ENCODE measurements at places on chromosomes 3 and 15. TPM values are rescaled to one million over a fixed set of nuclear protein-coding genes. Genes with fewer than 3 reads are reported as not detected.
A peak's percentile ranks its signal among the peaks of the same experiment; 100 is the strongest.

TRIM42 gene
- polyA plus RNA-seq = not detected

LMAN1L gene
- 0.02 TPM for polyA plus RNA-seq

CLSTN2 gene
- polyA plus RNA-seq = 0.02 TPM

NRG4 gene
- not detected for polyA plus RNA-seq

GADL1 gene
- polyA plus RNA-seq = not detected

SLC38A3 gene
- 0.89 TPM for polyA plus RNA-seq

OR4M2 gene
- not detected for polyA plus RNA-seq

DNA sequence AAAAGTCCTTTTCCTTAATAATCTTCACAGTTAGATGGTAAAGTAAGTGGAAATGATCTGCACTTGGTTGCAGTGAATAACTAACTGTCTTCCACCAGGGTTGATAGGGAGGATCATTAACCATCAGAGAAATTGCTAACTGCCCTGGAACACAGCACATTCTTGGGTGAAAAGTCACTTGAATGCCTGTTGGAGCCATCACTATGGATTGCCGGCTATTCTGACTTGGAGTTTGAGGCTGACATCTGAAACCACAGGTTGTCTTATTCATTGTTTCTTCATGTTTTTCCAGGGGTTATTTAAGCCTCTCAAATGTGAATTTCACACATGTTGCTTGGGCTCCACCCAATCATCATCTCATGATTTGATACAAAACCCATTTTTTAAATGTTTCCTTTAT, 901.4 kb downstream of the MCTP2 start:
- no peaks in the 10 kb centered on the region for H3K4me1 ChIP-seq
- H3K27ac ChIP-seq = no peak overlapping the region
- no peaks in the 10 kb centered on the region for H3K36me3 ChIP-seq

- no peaks in the 10 kb centered on the region for H3K4me1 ChIP-seq
- no peaks in the 10 kb centered on the region for H3K27me3 ChIP-seq
- no peaks in the 10 kb centered on the region for H3K36me3 ChIP-seq
- no peak for DNase-seq
- H3K27ac ChIP-seq = no peak overlapping the region
These were observed 409.4 kb upstream of the FRG2C start for GRCh38 chr3:75254685-75255084.

DNA sequence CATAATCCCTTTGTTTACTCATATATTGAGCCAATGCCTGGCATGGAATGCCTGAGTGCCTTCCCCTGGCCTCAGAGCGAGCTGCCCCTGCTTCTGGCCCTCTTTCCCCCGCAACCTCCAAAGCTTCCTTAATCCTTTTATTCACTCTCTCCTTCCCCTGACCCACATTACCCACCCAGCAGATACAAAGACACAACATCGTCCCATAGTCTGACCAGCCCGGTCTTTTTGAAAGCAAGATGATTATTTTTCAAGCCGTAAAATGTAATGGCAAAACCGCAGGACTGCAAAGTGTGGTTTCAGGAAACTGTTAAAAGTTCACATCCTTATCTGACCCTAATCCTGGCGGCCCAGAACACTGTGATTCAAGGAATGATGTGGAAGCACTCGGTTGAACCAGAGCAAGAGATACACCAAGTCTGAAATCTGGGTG, 78.4 kb upstream of the LRTM1 start:
- no peak for DNase-seq
- no peak overlapping the region for H3K4me3 ChIP-seq
- H3K27ac ChIP-seq = no peak overlapping the region
- no peaks in the 10 kb centered on the region for H3K27me3 ChIP-seq
- no peaks in the 10 kb centered on the region for H3K36me3 ChIP-seq

GRCh38 chr15:73873889-73874511, 636 bp downstream of the TBC1D21 start:
- H3K36me3 ChIP-seq = no peaks in the 10 kb centered on the region
- no peak overlapping the region for H3K27ac ChIP-seq
- H3K4me1 ChIP-seq = no peaks in the 10 kb centered on the region
- no peaks in the 10 kb centered on the region for H3K27me3 ChIP-seq

GRCh38 chr3:72547183-72547582, 301.1 kb downstream of the SHQ1 start:
- no peaks in the 10 kb centered on the region for H3K27me3 ChIP-seq
- no peak overlapping the region for H3K4me3 ChIP-seq
- no peak for DNase-seq
- H3K36me3 ChIP-seq = no peaks in the 10 kb centered on the region
- peaks cover 4% of the 10 kb centered on the region for H3K4me1 ChIP-seq

- peaks cover 24% of the 10 kb centered on the region for H3K36me3 ChIP-seq
- DNase-seq = peak; percentile 34
- no peak overlapping the region for H3K4me3 ChIP-seq
- no peak overlapping the region for H3K27ac ChIP-seq
These were observed 112.5 kb downstream of the ADAMTS9 start for GRCh38 chr3:64575211-64575844.

- no peak for DNase-seq
- no peaks in the 10 kb centered on the region for H3K27me3 ChIP-seq
- H3K36me3 ChIP-seq = no peaks in the 10 kb centered on the region
- H3K4me1 ChIP-seq = no peaks in the 10 kb centered on the region
- no peak overlapping the region for H3K4me3 ChIP-seq
- H3K27ac ChIP-seq = no peak overlapping the region
These were observed 51.2 kb downstream of the MCTP2 start for GRCh38 chr15:94282269-94283250.

DNA sequence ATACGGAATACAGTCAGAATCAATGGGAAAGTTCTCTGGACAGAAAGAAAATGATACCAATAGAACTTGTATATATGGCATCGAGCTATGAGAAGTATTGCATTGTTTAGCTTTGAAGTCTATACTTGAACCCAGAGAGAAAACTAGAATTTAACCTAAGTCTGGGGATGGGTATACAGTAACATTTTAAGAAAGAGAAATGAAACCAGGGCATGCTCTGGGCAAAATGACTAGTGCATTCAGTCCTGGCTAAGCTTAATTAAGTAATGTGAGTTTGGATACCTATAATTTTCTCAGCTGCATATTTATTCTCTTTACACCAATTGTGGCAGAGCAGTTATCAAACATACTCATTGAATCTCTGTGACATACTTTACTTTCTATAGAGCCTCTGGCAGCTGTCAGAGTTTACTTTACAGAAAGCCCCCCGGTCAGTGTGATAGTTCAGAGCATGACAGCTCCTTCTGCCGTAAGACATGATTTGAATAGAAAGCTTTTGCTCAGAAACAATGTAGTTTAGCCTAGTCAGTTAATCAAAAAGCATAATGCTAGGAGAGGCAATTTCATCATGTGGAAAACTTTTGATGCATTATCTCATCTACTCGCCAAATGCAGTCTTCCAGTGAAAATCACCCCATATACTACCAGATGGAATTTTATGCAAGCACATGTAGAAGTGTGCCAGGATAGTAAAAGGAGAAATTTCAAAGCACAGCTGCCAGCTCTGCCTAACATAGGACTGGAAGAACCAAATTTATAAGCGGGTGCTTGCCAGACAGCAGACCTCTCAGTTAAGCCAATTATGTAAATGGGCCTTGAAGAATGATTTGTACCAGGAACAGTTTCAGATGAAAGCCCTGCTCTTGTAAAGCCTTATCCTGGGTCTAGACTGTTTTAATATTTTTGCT, 40.7 kb downstream of the OXSM start:
- DNase-seq = peak; percentile 30
- H3K4me1 ChIP-seq = peaks cover 7% of the 10 kb centered on the region
- H3K27ac ChIP-seq = no peak overlapping the region
- H3K27me3 ChIP-seq = no peaks in the 10 kb centered on the region

DNA sequence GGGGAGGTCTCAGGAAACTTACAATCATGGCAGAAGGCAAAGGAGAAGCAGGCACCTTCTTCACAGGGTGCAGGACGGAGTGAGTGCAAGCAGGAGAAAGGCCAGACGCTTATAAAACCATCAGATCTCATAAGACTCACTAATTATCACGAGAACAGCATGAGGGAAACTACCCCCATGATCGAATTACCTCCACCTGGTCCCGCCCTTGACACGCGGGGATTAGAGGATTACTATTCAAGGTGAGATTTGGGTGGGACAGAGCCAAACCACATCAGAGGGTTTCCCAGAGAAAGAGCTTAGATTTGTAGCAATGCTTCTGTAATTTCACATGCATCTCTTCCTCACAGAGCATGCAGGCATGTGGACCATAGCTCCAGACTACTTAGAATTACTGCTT, 615.7 kb upstream of the UBE2E2 start:
- no peaks in the 10 kb centered on the region for H3K4me1 ChIP-seq
- DNase-seq = no peak
- no peaks in the 10 kb centered on the region for H3K27me3 ChIP-seq
- H3K27ac ChIP-seq = no peak overlapping the region
- H3K36me3 ChIP-seq = no peaks in the 10 kb centered on the region

DNA sequence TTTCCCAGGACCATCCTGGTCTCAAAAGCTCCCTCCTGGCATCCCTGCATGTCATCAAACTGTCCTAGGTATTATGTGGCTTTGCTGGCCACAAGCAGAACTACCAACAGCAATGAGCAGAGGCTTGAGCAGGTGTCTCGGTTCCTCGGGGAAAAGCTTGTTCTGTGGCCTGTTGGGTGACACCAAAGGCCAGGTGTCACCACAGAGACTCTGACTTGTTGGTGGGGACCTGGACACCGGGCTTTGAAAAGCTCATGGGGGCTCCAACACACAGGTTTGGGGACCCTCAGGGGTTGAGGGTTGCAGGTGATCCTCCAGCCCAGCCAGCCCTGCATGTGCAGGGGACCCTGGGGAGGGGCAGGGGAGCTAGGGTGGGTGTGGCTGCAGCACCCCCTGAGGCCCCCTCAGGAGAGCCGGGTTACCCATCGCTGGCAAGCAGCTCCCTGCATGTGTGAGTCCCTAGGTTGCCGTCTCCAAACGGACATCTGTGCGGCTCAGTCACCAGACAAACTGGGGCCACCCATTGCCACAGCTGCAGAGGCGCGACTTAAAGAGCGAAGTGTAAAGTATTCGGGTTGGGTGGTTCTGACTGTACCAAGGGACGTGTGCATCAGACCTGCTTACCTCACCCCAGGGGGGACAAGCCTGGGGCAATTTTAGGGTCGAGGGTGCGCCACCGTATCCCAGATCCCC, 140.1 kb downstream of the CHSY1 start:
- no peak overlapping the region for H3K27ac ChIP-seq
- no peaks in the 10 kb centered on the region for H3K36me3 ChIP-seq
- peaks cover 14% of the 10 kb centered on the region for H3K4me1 ChIP-seq
- no peak overlapping the region for H3K4me3 ChIP-seq
- no peaks in the 10 kb centered on the region for H3K27me3 ChIP-seq

DNA sequence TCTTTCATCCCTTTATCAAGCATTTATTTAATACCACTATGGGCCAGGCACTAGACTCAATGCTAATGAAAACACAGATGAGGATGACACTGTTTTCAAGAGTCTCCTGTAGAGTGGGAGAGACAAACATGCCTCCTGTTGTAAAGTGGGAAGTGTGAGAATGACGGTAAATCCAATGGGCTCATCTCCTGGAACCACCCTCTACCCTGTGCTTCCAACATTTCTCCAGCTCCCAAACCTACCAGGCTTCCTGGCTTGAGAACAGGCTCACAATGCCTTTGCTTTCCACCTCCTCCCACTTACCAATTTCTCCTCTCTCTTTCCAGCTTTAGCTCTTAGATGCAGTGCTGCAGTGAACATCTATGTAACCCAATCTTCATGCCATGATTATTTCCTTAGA, 54.1 kb upstream of the TBC1D23 start:
- H3K4me1 ChIP-seq = no peaks in the 10 kb centered on the region
- no peak overlapping the region for H3K4me3 ChIP-seq
- no peak overlapping the region for H3K27ac ChIP-seq
- no peaks in the 10 kb centered on the region for H3K36me3 ChIP-seq

DNA sequence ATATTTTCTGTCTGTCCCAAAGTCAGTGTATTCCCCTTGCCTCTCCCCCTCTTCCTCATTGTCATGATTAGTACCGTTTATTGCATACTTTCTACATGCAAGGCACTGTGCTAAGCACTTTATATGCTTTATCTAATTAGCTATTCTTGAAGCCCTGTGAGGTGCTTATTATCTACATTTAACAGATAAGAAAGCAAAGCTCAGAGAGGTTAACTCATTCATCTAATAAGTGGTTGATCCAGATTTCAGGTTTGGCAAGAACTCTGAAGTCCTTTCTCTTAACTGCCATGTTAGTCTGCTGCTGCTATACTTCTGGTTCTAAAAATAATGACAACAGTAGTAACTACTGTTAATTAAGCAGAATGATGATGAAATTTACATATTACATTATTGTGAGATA, 13.5 kb downstream of the IQGAP1 start:
- no peak for DNase-seq
- no peaks in the 10 kb centered on the region for H3K27me3 ChIP-seq
- H3K4me3 ChIP-seq = no peak overlapping the region
- H3K27ac ChIP-seq = peak overlapping the region; percentile 81
- H3K4me1 ChIP-seq = peaks cover 52% of the 10 kb centered on the region

- H3K36me3 ChIP-seq = peaks cover 3% of the 10 kb centered on the region
- peak overlapping the region; percentile 51 for H3K27ac ChIP-seq
- peak overlapping the region; percentile 98 for H3K4me3 ChIP-seq
- 0 out of 2 replicates have a peak, but pooled peaks cover 6% of the 10 kb centered on the region for H3K4me1 ChIP-seq
- H3K27me3 ChIP-seq = no peaks in the 10 kb centered on the region
These were observed 694 bp downstream of the ABTB1 start for GRCh38 chr3:127673191-127674100.

DNA sequence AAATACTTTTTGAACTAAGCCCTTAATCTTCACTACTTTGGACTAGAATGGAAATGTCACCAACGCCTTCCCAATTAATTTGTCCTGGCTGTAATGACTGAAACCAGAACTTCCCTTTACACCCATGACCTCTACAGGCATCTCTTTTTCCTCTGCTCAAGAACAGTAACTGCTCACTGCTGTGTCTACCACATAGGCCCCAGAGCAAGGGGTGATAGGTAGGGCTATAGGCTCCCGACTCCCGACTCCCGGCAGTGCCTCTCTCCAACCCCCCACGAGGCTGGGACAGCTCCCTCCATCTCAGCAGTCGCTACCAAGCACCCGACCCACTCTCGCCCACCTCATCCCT, 384 bp upstream of the LEKR1 start:
- H3K27me3 ChIP-seq = no peaks in the 10 kb centered on the region
- peak overlapping the region; percentile 92 for H3K27ac ChIP-seq
- H3K4me3 ChIP-seq = peak overlapping the region; percentile 77

DNA sequence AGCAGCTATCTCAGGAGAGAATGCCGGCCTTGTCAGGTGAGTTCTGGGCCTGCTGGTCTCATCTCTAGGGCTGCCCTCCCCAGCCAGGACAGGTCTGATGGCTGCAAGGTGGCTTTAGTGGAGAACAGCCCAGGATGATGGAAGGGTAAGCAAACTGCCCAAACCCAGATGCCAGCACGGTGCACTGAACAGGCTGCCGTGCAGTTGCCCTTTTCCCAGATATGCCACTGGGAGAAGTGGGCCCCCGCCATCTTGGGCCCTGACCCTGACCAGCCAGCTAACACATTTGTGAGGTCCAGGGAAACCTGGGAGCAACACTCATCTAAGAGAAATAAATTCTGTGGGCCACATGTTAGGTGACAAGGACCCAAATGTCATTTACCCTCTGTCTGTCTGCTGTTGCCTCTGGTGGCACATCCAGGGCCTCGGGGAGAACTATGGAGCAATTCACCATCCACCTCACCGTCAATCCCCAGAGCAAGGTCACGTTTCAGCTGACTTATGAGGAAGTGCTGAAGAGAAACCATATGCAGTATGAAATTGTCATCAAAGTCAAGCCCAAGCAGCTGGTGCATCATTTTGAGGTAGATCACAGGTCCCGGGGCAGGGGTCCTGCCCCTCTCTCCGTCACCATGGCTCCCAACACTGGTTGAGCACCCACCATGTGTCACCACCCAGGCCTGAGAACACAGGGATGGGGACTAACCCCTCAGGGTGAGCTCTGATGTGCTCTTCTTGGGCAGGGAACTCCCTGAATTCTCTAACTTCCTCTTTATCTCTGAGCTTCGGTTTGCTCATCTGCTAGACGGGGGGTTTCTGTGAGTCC, 1.8 kb downstream of the ITIH1 start:
- H3K27me3 ChIP-seq = peaks cover 13% of the 10 kb centered on the region
- no peak for DNase-seq
- no peak overlapping the region for H3K27ac ChIP-seq
- peaks cover 10% of the 10 kb centered on the region for H3K4me1 ChIP-seq

Data from SK-N-SH (cell line).